ENCODE measurements at places on chromosomes 7 and 10. TPM values are rescaled to one million over a fixed set of nuclear protein-coding genes. Genes with fewer than 3 reads are reported as not detected.

Gene RBP3
- total RNA-seq = not detected

Gene CTAGE4
- 0.17 TPM for total RNA-seq

Gene FAM3C
- total RNA-seq = 19.9 TPM

Gene ANKRD30A
- total RNA-seq = not detected

Gene TMEM213
- not detected for total RNA-seq

Gene HOXA13
- not detected for total RNA-seq

Gene GLUD1
- total RNA-seq = 73.1 TPM

Gene DNAH11
- total RNA-seq = 0.22 TPM

Gene ZNF485
- 3.4 TPM for total RNA-seq

Gene HTRA1
- 1.4 TPM for total RNA-seq

Gene CD36
- 1.7 TPM for total RNA-seq

Gene TMEM196
- 3.6 TPM for total RNA-seq

Gene MBLAC1
- 3.3 TPM for total RNA-seq

Gene KEL
- total RNA-seq = 0.64 TPM

Gene CALML5
- total RNA-seq = not detected

Data from glutamatergic neuron (in vitro differentiated cells).